ENCODE measurements at places on chromosomes 1 and 21.

DNA sequence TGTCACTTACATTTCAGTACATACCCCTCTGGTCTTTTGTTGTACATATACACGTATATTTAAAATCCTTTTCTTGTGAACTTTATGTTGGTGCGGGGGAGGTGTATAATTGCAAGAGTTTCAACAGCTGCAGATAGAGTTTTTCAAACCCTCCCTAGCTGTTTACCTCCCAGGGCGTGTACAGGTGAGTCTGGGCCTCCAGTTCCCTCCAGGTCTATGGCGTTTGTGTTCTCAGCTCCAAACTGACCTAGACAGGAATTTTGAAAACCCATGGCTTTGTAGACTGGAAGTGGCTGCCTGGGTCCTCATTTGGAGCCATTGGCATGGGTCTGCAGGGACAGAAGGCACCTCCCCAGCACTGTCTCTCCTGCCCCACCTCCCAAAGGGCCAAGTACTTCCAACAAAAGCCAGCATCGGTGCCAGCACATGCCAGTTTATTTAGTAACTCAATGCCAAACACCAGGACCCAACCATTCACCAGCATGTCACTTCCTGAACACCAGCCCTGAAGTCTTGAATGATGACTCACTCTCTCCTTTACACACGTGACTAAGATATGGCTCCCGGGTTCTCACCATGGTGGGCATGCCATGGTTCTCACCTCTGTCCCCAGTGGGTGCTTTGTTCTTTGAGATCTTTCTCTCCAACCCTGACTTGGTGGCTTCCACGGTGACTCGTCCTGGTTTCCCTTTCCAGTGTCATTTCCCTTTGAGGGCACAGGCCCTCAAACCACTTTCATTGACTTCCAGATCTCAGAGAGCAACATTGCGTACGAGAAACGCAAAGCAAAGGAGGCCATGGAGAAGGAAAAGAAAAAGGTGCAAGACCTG is 57.3 kb upstream of the EFHD2 start:
- DNase-seq, result no peak

DNA sequence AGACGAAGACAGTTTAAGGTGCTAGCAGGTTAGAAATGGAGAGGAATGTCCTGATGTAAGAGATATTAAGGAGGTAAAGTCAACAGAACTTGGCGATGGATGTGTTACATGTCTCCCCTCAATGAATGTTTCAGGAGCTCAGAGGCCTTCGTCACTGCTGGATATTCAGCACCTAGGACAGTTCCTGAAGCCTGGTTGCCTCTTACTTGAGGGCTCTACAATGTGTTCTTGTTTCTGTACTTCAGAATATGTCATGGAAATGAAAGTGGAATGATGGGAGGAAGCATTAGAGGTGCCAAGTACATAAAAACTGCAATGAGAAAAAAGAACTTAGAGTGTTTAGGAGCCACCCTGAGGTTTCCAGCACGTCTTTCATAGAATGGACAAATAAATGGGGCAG is 17.7 kb downstream of the TNR start:
- no peak for DNase-seq

DNA sequence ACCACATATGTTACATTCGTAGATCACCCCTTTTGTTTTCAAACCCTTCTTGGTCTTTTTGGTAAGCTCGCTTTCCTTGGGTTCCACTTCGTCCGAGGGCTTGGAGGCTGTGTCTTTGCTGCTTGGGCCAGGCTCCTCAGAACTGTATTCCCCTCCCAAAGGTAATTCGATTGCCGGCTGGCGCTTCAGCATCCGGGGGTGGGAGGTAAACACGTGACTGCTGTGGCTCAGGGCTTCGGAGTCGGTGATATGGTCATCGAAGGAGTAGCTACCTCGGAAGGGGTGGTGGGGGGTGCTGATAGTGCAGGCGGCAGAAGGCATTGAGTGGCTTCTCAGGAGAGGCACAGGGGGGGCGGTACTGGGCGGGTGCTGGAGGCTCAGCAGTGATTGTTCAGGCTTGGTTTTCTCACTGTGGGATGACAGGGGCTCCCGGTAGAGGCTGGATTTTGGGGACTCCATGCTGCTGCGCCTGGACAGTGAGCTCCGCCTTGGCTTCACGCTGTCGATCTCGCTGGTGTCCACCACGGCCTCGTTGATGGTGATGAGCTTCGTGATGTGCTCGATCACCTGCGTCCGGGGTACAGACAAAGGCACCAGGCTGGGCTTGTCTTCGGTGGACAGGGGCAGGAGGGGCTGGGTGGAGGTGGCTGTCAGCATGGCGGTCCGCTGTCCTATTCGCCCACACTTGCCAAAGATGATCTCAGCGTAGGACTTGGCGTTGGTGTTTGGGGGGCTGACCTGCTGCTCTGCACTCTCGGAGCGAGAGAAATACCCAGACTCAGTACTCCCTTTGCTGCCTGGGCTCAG is 98.6 kb upstream of the EDN2 start:
- DNase-seq, result no peak

DNA sequence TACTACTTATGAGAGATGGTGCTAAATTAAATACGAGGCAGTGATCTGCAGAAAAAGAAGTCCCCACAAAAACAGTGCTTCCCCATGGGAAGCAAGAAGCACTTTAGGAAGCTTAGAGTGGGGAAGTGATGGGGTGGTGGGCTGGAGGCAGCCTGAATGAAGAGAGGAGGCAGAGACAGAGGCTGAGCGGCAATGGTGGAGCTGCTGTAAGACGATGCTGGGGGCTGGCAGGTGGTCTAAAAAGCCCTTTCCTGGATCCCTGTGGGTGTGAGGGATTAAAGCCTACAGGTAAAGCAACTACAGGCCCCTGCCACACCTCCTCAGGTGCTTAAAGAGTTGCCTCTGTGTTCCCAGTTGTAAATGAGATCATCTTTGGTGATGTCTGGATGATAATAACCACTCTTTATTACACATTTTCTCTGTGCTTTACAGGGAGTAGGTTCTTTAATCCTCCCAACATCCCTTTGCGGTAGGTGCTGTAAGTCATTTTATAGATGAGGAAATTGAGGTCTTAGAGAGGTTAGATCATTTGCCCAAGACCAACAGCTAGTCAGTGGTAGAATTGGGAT is 39.2 kb downstream of the CNN3 start:
- no peak for DNase-seq

DNA sequence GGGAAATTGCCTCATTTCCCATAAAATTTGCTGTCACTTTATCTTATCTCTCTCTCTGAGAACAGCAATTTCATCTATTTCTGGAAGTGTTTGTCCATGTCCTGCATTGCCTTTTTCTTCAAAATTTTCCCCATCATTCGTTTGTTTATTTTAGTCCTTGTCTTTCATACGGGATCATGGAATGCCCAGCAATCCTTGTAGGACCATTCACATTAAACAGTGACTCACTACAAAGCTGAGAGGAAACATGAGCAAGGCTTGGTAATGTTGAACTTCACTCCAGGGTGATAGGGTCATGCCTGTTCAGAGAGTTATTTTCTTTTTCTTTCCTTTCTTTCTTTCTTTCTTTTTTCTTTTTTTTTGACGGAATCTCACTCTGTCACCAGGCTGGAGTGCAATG is 32.2 kb upstream of the HNRNPU start:
- no peak for DNase-seq

- DNase-seq, result no peak
Measured at GRCh38 chr21:37758982-37759381, 157.3 kb downstream of the KCNJ6 start.

- DNase-seq, result no peak
Measured at GRCh38 chr1:31670593-31670964, 25.9 kb upstream of the PEF1 start.

DNA sequence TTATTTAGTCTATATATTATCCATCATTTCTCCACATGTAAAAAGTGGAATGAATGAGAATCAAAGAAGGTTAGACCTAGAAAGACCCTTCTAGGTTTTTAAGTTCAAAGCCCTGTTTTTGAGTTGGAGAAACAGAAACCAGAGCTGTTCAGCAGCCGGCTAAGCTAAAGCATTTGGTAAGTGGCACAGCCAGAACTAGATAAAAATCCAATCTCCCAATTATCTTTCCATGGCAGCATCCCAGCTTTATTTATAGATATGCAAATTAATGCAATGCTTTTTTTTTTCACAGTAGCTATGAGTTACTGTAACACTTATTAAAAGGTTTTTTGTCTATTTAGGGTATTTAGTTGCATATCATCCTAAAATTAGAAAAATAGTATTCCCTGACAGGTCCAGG is 85.1 kb downstream of the NIBAN1 start:
- no peak for DNase-seq

GRCh38 chr1:181438013-181438412 is 45.3 kb upstream of the CACNA1E start:
- no peak for DNase-seq

Data from hypothalamus (tissue), 51 donors.